ENCODE measurements at places on chromosomes 11 and 22. TPM values are rescaled to one million over a fixed set of nuclear protein-coding genes. Genes with fewer than 3 reads are reported as not detected.

DNA sequence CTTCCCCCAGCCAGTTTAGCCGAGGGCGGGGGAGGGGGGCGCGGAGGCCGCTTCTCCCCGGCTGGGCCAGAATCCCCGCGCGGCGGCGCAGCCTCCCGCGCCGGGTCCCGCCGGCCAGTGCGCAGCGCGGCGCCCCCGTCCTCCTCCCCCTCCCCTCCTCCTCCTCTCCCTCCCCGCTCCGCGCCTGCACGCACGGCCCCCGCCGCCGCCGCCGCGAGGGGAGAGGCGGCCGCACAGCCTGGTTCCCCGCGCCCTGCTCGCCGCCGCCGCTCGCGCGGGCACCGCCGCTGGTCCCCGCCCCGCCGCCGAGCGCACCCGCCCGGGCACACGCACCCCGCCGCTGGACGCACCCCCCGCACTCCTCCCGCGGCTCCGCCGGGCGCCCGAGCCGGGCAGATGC, at the start of gene FLRT1:
Gene FLRT1, plus strand, starts transcription at position 356 of the 400 bp plus-strand sequence. CDS start 80,337 bp downstream, outside the sequence.
- no peak for DNase-seq
- no peak within 1 kb of the TSS for H3K4me3 ChIP-seq
- no peak within 1 kb of the TSS for H3K27ac ChIP-seq

GRCh38 chr22:31346733-31347250, 646 bp upstream of the PATZ1 start:
- peak; percentile 51 for DNase-seq
- peaks cover 4% of the 10 kb centered on the region for H3K36me3 ChIP-seq
- peak overlapping the region; percentile 63 for H3K27ac ChIP-seq
- H3K27me3 ChIP-seq = no peaks in the 10 kb centered on the region

GRCh38 chr11:66820381-66820780, 22.9 kb upstream of the RCE1 start:
- DNase-seq = no peak
- H3K27ac ChIP-seq = no peak overlapping the region
- peaks cover 7% of the 10 kb centered on the region for H3K4me1 ChIP-seq
- no peak overlapping the region for H3K4me3 ChIP-seq
- H3K36me3 ChIP-seq = no peaks in the 10 kb centered on the region
- H3K27me3 ChIP-seq = no peaks in the 10 kb centered on the region

Gene RAB39A
- not detected for total RNA-seq

DNA sequence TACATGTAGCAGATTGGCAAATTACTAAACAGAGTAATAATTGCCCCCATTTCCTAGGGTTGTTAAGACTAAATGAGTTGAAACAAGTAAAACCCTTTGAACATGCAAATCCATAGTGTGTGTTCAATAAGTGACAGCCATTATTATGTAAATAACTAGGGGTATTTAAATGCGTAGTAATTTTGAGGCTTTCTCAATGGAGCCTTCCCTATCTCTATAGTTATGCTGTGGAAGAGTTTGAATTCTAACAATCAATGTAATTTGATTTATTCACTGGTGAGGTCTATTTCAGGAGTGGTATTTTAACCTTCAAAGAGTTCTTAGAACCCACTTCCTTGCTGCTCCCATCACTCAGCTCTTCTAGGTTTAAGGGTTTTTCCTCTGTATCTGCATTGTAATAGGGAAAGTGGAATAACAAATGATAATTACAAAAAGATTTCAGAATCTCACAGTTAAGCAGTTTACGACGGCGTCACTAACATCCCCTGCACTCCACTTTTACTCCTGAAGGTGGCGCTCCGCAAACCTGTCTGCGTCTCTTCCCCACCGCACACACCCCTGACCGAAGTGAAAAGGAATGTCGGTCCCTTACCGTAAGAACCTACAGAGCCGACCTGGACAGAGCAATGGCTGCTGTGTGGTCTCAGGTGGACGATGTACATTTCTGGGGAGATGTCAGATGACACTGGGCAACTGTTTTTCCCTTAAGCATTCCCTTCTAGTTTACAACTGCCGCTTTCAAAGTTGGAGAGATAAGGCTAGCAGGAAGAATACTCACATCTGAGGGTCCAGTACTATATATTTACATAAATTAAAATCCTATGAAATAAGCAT, 80.8 kb downstream of the ZC3H12C start:
- H3K27me3 ChIP-seq = no peaks in the 10 kb centered on the region
- H3K4me1 ChIP-seq = peaks cover 7% of the 10 kb centered on the region
- DNase-seq = peak; percentile 77
- no peaks in the 10 kb centered on the region for H3K36me3 ChIP-seq
- no peak overlapping the region for H3K27ac ChIP-seq

DNA sequence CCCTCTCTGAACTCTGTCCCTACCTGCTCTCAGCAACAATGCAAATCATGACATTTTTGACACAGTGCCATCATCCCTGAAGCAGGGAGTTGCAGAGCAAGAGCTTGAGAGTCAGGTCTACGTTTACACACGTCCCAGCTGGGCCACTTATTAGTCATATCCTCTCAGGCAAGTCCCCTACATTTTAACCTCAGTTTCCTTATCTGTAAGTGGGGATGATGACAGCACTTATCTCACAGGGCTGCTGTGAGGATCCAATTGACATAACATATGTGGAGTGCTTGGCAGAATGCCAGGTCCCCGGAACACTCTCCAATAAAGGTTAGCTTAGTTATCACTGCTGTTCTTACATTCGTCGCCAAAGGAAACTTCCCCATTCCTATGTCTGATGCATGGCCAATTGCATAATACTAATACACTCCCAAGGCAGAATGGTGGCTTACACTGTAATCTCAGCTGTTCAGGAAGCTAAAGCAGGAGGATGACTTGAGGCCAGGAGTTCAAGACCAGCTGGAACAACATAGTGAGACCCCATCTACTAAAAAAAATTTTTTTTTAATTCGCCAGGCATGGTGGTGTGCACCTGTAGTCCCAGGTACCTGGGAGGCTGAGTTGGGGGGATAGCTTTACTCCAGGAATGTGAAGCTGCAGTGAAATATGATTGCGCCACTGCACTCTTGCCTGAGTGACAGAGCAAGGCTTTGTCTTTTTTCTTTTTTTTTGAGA, 16.6 kb downstream of the ASCC2 start:
- peak overlapping the region; percentile 51 for H3K27ac ChIP-seq
- no peaks in the 10 kb centered on the region for H3K27me3 ChIP-seq
- DNase-seq = peak; percentile 84
- H3K4me1 ChIP-seq = peaks cover 20% of the 10 kb centered on the region
- H3K4me3 ChIP-seq = no peak overlapping the region
- peaks cover 12% of the 10 kb centered on the region for H3K36me3 ChIP-seq

DNA sequence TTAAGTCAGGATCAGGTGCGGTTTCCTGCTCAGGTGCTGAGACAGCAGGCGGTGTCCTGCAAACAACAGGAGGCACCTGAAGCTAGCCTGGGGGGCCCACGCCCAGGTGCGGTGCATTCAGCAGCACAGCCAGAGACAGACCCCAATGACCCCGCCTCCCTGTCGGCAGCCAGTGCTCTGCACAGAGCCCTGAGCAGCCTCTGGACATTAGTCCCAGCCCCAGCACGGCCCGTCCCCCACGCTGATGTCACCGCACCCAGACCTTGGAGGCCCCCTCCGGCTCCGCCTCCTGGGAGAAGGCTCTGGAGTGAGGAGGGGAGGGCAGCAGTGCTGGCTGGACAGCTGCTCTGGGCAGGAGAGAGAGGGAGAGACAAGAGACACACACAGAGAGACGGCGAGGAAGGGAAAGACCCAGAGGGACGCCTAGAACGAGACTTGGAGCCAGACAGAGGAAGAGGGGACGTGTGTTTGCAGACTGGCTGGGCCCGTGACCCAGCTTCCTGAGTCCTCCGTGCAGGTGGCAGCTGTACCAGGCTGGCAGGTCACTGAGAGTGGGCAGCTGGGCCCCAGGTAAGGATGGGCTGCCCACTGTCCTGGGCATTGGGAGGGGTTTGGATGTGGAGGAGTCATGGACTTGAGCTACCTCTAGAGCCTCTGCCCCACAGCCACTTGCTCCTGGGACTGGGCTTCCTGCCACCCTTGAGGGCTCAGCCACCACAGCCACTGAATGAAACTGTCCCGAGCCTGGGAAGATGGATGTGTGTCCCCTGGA, at the start of gene MYO7A:
Gene MYO7A, plus strand, starts transcription at position 327 of the 772 bp plus-strand sequence. CDS start 2,389 bp downstream, outside the sequence.
- no peak within 1 kb of the TSS for H3K4me3 ChIP-seq
- peaks cover 10% of the 10 kb centered on the region for H3K4me1 ChIP-seq
- peaks cover 3% of the 10 kb centered on the region for H3K36me3 ChIP-seq
- H3K27ac ChIP-seq = no peak within 1 kb of the TSS
- no peaks in the 10 kb centered on the region for H3K27me3 ChIP-seq

GRCh38 chr11:69144316-69145049, 11.3 kb upstream of the SMIM38 start:
- H3K4me3 ChIP-seq = no peak overlapping the region
- DNase-seq = no peak
- no peaks in the 10 kb centered on the region for H3K4me1 ChIP-seq

Gene PHF21B
- total RNA-seq = not detected

GRCh38 chr11:79189601-79190000, 251.2 kb downstream of the TENM4 start:
- DNase-seq = no peak
- no peak overlapping the region for H3K27ac ChIP-seq
- H3K27me3 ChIP-seq = no peaks in the 10 kb centered on the region
- H3K4me3 ChIP-seq = no peak overlapping the region

- H3K4me3 ChIP-seq = no peak overlapping the region
- no peak for DNase-seq
- H3K4me1 ChIP-seq = peaks cover 11% of the 10 kb centered on the region
- no peaks in the 10 kb centered on the region for H3K27me3 ChIP-seq
- H3K27ac ChIP-seq = no peak overlapping the region
Observed at GRCh38 chr11:61696602-61697001, 16.4 kb downstream of the DAGLA start.

DNA sequence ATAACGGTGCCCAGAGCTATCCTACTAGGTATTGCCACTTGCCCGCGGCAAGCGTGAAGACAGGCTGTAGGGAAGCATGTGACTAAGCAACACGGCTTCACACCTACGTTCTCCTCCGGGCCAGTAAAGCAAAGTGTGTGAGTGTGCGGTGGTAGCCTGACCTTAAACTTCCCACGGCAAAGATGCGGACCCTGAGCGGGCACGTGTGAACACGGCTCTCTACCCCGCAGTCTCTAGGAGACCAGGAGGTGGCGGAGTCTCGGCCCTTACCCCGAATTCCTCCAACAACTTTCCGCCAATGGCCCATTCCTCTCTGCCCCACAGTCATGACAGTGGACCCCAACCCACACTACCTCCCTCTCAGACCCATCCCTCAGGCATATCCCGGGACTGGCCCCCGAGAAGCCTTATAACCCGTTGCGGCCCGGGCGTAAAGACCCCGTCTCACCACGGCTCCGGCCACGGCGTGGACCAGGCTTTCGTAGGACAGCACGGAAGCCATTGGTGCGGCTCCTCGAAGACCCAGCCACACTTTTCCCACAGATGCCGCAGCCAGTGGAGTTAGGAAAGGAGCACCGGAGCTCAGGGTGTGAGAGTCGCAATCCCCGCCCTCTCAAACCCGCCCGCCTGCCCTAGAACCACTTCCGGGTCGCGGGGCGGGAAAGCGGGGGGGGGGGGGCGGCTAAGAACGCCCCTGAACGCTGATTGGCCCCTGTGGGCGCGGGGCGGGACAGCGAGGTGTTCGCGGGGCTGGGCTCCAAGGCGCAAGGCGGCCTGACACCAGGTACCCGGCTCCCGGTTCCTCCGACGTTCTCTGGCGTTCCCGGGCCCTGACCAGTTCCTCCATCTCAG, at the start of gene SLC25A17:
Gene SLC25A17, minus strand, starts transcription at position 600 of the 852 bp plus-strand sequence. Its CDS starts 98 bp downstream, at position 502.
- peak; percentile 87 for DNase-seq
- H3K4me3 ChIP-seq = peak within 1 kb of the TSS; percentile 80
- H3K27ac ChIP-seq = peak within 1 kb of the TSS; percentile 46
- no peaks in the 10 kb centered on the region for H3K36me3 ChIP-seq

DNA sequence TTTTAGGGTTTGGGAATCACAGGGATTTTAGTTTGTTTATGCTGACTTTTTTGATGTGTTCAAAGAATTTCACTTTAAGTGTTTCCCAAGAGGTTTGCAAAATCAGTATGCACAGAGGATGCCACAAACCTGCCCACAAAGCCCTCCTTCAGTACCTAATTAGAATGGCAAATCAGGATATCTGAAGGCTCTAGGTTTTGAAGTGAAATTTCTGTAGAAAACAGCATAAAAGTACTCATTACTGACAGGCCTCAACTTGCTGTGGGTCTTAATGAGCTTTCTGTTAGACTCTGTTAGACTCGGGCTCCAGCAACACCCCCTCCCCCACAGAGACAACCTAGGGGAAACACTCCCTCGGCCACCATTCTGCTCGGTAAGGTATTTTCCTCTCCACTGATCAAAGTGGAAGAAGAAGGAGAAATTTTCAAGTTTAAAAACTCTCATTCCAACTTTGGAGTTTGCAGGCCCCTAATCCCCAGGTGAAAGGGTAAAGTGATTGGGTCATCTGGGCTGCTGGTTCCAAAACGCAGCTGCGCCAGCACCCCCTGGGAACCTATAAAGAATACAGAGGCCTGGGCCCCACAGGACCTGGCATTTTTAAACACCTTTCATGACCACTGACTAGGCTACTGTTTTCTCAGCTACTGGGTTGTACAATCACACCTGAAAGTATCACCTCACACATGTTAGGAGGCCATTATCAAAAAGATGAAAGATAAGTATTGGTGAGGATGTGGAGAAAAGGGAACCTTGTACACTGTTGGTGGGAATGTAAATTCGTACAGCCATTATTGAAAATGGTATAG, 67.5 kb downstream of the PLEKHA7 start:
- no peaks in the 10 kb centered on the region for H3K27me3 ChIP-seq
- H3K4me3 ChIP-seq = no peak overlapping the region
- H3K27ac ChIP-seq = no peak overlapping the region
- DNase-seq = no peak
- no peaks in the 10 kb centered on the region for H3K36me3 ChIP-seq

DNA sequence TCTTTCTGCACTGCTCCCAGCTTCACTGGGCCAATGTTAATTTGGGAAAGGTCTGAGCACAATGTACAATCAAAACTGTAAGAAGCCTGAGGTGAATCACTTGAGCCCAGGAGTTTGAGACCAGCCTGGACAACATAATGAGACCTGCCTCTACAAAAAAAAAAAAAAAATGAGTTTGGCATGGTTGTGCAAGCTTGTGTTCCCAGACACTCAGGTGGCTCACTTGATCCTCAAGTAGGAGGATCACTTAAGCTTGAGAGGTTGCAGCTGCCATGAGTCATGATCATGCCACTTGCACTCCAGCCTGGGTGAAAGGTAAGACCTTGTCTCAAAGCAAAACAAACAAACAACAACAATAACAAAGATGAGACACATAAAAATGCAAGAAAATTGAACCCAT, 38.6 kb upstream of the SC5D start:
- no peak for DNase-seq
- H3K27ac ChIP-seq = no peak overlapping the region
- no peaks in the 10 kb centered on the region for H3K36me3 ChIP-seq
- H3K27me3 ChIP-seq = peaks cover 2% of the 10 kb centered on the region

Gene TRIM44
- total RNA-seq = 62.3 TPM

DNA sequence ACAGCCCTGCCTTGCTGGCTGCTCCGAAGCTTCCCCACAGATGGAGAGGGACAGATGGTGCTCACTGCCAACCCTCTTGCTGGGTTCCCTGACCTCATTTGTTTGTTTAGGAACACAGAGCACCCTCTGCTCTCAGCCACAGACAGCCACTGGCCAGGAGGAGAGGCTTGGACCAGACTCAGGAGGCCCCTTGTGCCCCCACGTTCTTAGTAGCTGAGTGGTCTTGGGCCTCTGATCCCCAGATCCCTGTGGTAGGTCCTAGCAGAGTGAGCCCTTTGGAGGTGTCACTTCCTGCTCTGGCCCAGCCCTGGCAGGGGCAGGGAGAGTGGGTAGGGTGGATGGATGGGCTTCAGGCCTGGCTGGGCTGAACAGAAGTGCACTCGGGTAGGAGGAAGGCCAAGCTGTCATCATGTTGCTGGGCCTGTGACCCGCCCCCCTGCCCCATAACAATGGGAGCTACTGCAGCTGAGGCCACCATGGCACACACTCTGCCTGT, 84.0 kb downstream of the DHCR7 start:
- no peaks in the 10 kb centered on the region for H3K36me3 ChIP-seq
- H3K27me3 ChIP-seq = no peaks in the 10 kb centered on the region
- no peak overlapping the region for H3K27ac ChIP-seq
- H3K4me1 ChIP-seq = no peaks in the 10 kb centered on the region

Gene APOBEC3G
- 5.1 TPM for total RNA-seq

All from endothelial cell of umbilical vein (primary cell).